ENCODE measurements at places on chromosomes 11 and 22.

DNA sequence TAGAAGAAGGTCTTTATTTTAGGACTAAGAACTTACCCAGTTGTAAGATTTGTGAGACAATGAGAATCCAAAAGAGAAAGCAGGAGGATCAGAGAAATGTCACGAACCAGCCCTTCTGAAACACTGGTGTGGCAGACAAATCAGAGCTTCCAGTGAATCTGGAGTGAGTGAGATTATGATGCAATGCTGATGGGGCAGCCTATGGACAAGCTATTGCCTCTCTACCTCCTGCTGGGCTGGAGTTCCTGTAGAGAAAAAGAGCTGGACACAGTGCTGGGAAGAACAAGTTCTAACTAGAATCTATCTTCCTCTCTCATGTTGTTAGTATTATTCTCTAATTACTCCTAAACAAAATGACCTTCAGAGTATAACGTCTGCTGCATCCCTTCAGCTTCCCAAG lies 12.0 kb upstream of the ANO3 start:
- no peak for DNase-seq

DNA sequence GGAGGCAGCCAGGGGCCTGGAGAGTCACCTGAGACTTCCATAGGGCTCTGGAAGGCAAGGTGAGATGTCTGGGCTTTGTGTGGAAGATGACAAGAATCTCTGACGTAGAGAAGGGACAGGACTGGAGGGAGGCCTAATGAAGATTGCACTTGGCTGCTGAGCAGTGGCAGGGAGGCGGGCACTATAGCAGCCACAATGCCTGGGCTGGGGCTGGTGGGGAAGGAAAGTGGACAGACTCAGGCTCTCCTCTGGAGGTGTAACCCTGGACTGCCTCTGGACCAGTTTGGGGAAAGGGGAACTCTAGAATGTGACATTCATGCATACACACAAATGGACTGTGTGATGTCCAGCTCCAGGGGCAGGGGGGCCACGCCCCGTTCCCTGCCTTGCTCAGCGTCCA lies 34.3 kb upstream of the CYP2D6 start:
- DNase-seq, result no peak

DNA sequence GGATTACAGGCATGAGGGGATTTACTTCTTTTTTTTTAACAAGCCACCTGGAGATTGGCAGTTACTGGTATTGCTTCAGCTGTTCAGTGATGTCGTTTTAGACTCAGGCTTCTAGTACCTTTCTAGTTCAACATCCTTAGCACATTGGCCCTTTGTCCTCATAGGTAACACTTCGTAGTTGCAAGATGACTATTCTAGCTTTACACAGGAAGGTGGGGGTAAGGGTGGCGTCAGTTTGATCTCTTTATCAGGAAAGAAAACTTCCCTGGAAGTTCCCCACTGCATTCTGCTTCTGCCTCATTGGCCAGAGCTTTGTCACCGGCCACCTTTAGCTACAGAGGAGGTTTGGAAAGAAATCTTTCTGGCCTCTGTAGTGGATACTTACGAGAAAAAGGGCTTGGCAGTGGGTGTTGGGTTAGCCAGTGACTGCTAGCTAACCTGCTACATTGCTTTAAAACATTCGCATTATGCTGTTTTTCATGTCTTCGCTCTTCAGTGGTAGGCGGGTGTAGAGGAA lies 40.7 kb downstream of the SFI1 start:
- DNase-seq, result no peak

DNA sequence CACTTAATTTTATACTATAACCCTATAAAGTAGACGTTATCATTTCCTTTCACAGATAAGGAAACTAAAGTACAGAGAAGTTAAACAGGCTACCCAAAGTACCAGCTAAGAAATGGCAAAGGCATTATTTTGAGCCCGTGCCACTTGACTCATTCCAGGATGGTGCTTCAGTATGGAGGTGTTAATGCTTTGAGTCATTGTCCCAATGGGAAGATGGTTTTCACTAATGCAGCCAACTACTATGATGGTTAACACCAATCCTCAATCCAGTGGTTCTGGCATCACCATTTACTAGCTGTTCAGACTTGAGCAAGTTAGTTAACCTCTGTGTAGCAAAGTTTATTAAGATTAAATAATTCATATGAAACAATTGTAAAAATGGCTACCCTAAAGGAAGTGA lies 123.1 kb upstream of the SLC5A12 start:
- DNase-seq, result no peak

DNA sequence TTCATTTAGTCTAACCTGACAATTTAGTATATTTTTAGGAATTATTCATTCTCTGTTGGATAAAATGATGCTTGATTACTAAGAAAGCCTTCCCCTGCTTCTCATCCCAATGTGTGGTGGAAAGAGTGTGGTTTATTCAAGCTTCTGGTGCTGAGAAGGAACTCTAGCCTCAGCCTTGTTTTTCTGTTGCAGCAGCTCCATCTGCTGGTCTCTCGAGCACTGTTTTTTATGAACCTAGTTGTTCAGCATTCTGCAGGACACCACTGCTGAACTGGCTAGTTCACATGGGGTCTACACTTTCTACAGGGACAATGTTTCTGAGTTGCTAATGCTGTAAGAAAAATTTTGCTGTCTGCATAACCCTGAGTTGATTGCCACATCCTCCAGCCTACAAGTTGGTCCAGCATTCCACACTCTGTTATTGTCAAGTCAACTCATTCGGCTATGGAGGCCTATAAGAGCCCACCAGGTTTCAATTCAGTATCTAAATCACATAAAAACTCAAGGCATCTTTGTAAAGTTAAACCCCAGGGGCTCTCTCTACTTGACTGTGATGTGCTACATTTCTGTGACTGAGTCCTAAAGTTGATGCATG lies 14.3 kb downstream of the OR2AG2 start:
- peak; percentile 12 for DNase-seq

GRCh38 chr22:30887861-30888260 lies 80.7 kb downstream of the MORC2 start:
- DNase-seq, result no peak

- DNase-seq, result no peak
These were observed 96.0 kb downstream of the COMMD9 start for GRCh38 chr11:36193290-36193619.

DNA sequence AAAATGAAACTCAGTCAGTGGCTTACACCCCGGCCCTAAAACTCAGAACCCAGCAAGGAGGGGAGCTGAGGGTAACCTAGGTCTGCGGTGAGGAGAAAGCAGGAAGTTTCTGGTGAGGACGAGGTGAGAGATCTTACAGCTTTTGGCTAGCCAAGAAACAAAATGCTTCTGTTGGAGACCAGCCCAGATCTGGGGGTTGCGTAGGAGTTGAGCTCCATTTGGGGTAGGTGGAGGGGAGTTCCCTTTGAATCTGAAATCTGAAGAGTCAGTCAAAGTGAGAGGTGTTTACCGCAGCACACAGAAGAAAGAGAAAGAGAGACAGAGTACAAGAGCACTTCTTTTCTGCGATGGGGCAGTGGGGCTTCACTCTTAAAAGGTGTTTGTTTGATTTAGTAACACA lies 29.6 kb downstream of the EHF start:
- peak; percentile 35 for DNase-seq

GRCh38 chr11:67776852-67777520 lies 102.6 kb upstream of the ALDH3B2 start:
- no peak for DNase-seq

GRCh38 chr11:58968251-58968711 lies 29.0 kb downstream of the GLYATL1 start:
- no peak for DNase-seq

DNA sequence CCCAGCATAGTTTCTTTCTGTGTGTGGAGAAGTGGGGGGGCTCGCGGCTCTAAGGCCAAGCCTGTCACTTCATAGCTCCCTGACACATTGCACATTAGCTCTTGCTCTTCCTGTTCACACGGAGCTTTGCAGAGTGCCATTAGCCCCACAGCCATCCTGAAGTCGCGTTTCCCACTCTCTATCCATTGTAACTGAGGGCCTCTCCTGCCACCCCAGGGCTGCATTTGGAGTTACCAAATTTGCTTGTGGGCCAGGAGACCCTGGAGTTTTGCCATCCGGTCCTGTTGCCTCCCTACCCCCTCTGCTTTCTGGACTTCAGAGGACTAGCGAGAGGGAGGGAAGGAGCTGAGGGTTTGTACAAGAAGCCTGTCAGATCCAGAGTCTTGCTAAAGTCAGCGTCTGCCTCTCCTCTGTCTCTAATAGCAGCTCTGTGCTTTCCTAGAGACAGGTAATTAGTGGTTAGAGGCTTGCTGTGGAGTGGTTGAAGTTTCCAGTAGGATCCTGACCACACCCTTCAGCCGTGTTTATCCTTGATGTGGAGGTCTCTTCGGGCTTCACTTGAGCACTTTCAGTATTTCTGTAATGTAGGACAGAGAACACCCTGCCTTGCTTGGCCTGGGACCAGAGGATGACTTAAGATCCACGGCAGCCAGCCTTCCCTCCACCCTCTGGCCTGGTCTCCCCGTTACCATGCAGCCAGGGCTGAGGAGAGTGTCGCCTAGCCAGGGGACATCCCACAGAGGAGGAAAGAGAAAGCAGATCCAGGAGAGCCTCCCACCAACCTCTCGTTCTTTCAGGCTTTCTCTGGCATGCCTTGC lies 14.1 kb downstream of the DCPS start:
- peak; percentile 66 for DNase-seq

- DNase-seq, result no peak
These were observed 159.2 kb downstream of the MSANTD4 start for GRCh38 chr11:105862736-105863367.

- DNase-seq, result no peak
These were observed 1.8 kb downstream of the GALR3 start for GRCh38 chr22:37824674-37825641.

GRCh38 chr11:97514446-97514845 lies 1124.6 kb downstream of the JRKL start:
- DNase-seq, result no peak

DNA sequence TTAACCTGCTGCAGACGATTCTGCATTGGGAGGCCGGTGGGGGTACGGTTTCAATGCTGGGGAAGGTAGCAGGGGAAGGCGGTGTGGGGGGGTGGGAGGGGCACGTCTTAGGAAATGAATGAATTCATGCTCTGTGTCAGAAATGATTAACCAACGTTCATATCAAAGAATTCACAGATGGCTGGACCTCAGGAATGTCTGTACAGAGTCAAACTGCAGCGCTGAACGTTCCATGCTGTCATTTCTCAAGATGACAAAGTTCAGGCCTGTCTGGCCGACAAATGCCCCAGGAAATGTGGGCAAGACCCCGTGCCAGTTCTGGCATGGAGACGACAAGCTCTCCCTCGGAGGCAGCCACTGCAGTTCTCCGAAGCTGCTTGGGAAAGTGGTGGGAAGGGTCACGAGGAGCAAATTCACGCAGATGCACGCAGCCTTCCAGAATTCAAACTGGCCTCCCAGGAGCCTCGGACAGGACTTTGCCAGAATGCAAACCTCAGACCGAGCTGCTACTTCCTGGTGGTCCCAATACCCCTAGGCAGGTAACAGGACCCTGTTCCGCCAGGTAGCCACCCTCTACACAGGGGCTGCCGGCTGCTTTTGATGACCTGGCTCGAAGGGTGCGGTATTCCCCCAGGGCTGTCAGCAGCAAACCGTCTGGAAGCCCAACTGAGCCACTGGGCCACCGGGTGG lies 81.5 kb downstream of the TRMU start:
- no peak for DNase-seq

DNA sequence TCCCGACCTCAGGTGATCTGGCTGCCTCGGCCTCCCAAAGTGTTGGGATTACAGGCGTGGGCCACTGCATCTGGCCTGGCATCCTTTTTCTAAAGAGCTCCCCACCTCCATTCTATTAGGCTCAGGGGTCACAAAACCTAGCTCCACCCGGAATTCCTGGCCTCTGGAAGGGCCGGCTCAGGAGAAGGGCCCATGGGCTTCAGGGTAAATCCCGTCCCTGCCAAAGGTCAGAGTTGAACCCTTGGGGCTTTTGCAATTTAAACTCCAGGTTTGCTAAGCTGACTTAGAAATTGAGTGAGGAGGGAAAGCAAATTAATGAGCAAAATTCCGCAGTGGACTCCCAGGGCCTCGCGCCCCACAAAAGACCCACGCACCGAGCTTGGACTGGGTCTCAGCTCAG lies 48.3 kb downstream of the RPS6KA4 start:
- no peak for DNase-seq

GRCh38 chr11:17406082-17406817 lies 17.8 kb upstream of the KCNJ11 start:
- no peak for DNase-seq

- DNase-seq, result no peak
These were observed 2.0 kb downstream of the CSRP3 start for GRCh38 chr11:19199771-19200170.

DNA sequence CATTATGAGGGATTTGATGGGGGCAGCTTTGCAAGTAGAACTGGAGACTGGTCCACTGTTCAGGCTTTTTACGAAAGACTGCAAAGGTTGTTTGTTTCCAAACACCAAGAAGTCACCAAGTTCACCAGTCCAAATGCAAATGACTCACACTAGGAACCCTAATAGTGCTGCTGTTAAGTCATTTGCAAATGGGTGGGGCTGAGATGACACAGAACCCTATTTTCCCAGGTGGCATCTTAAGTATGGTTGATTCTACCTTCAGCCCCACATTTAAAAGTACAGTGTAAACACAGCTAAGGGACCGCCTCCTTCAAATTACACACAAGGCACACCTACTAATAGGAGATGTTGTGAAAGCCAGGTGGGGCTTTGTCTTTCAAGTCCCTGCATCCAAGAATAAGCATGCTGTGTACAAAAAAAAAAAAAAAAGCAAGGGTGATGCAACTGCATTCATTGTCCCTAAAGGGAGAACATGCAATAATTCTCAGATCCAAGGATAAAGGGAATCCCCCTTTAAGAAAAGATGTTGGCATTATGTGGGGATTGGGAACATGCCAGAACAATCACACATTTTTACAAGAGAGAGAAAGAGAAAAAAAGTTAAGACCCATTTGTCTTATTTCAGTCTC lies 27.3 kb downstream of the BDNF start:
- DNase-seq, result no peak

- no peak for DNase-seq
These were observed 280.5 kb downstream of the TBC1D22A start for GRCh38 chr22:47042861-47043496.

DNA sequence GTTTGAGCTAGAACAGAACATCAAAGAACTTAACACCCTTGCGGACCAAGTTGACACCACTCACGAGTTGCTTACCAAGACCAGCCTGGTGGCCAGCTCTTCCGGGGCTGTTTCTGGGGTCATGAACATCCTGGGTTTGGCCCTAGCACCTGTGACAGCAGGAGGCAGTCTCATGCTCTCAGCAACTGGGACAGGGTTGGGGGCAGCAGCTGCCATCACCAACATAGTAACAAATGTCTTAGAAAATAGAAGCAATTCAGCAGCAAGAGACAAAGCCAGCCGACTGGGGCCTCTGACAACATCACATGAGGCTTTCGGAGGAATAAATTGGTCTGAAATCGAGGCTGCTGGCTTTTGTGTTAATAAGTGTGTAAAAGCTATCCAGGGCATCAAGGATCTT lies 8.7 kb downstream of the APOL5 start:
- no peak for DNase-seq

GRCh38 chr22:19957445-19957844 lies 15.8 kb upstream of the TXNRD2 start:
- DNase-seq, result no peak

DNA sequence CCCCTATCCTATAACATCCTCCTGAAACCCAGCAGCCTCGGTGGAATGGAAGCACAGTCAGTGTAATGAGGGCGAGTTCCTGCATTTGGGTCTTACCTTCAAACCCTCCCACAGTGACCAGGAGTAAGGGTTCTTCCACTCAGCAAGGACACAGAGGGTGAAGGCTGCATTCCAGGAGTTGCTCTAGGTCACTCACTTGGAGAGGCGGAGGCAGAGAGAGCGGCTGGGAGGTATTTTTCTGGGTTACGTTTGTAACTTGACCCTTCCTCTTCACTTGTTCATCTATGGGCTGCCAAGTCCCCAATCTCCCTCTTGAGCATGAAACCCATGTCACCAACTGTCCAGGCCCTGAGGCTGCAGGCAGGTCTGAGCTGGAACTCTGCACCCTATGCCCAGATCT lies 36.8 kb upstream of the SHISAL1 start:
- DNase-seq, result no peak

Measured in skeletal muscle cell (primary cell).